ENCODE measurements at places on chromosomes 2 and 18.

DNA sequence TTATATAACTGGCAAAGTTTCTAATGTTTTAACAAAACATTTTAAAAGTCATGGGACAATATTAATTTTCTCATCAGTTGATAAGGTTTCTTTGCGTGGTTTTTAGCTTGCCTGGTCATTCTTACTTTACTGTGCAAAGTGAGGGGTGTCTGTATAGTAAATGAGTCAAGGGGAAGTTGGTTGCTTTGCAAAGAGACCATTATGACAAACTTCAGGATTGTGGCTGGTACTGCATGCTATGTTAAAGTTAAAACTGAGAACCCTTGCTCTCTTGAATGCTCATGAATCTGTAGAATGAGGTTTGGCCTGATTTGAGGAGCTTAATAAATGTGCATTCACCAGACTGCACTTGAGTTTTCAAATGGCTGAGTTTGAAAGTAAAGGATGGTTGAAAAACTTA lies 47.0 kb downstream of the COL4A4 start:
- H3K4me1 ChIP-seq, result no peaks in the 10 kb centered on the region
- no peaks in the 10 kb centered on the region for H3K36me3 ChIP-seq
- DNase-seq, result no peak
- no peak overlapping the region for H3K4me3 ChIP-seq
- H3K27ac ChIP-seq, result no peak overlapping the region

GRCh38 chr2:196409376-196409775 lies 230.1 kb upstream of the CCDC150 start:
- DNase-seq, result no peak
- no peak overlapping the region for H3K4me3 ChIP-seq
- no peaks in the 10 kb centered on the region for H3K36me3 ChIP-seq
- no peaks in the 10 kb centered on the region for H3K27me3 ChIP-seq
- H3K27ac ChIP-seq, result no peak overlapping the region

DNA sequence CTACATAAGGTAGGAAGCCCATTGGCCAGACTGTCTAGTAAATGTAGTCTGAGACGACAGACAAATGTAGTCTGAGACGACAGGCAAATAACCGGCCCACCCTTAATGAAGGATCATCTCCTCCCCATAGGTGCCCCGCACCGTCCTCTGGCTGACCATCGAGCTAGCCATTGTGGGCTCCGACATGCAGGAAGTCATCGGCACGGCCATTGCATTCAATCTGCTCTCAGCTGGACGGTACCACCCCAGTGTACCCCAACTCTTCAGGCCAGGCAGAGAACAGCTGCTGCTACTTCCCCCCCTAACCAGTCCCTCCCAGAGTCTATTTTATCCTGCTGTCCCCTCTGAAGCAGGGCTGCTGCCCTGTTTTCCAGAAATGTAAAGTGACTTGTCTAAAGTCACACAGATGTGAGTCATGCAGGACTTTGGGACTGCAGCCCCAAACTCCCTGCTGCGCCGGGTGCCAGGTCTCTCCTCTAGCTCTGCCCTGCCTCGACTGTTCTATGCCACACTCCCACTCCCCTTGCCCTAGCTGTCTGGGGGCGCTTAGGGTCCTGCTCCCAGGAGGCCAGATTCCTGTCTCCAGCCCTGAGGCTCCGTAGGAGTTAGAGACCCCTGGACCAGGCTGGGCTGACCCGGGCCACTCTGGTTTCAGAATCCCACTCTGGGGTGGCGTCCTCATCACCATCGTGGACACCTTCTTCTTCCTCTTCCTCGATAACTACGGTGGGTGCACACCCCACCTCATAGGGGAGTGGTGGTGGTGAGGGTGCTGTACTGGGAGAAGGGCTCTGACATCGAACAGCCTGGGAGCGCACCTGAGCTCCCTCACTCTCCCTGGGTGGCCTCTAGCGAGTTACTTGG lies 4.7 kb downstream of the SLC11A1 start:
- no peaks in the 10 kb centered on the region for H3K4me1 ChIP-seq
- DNase-seq, result peak; percentile 47
- peak overlapping the region; percentile 73 for H3K27ac ChIP-seq
- no peaks in the 10 kb centered on the region for H3K27me3 ChIP-seq

DNA sequence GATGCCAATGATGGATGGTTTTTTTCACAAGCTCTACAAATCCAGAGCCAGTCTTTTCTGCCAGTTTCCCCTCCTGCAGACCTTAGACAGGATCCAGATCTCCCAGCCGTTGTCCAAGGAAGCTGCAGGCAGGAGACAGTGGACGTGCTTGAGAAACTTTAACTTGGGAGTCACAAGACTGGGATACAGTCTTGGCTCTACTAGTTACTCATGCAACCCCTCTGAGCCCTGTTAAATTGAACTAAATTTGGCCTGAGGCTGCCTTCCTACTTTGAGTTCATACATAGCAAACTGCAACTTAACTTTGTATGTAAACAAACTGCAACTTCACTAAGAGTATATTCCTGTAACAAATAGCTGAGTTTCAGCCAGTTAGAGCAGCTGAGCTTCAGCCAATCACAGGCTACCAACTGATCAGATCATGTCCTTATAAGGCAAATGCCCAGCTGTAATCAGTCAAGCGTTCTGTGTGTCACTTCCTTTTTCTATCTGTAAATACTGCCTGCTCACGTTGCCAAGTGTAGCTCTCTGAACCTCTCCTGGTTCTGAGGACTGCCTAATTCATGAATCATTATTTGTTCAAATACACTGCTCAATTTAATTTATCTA lies 140.9 kb downstream of the CAPN13 start:
- H3K27me3 ChIP-seq, result no peaks in the 10 kb centered on the region
- peak overlapping the region; percentile 18 for H3K27ac ChIP-seq
- no peak overlapping the region for H3K4me3 ChIP-seq
- H3K4me1 ChIP-seq, result no peaks in the 10 kb centered on the region
- no peak for DNase-seq
- H3K36me3 ChIP-seq, result no peaks in the 10 kb centered on the region

DNA sequence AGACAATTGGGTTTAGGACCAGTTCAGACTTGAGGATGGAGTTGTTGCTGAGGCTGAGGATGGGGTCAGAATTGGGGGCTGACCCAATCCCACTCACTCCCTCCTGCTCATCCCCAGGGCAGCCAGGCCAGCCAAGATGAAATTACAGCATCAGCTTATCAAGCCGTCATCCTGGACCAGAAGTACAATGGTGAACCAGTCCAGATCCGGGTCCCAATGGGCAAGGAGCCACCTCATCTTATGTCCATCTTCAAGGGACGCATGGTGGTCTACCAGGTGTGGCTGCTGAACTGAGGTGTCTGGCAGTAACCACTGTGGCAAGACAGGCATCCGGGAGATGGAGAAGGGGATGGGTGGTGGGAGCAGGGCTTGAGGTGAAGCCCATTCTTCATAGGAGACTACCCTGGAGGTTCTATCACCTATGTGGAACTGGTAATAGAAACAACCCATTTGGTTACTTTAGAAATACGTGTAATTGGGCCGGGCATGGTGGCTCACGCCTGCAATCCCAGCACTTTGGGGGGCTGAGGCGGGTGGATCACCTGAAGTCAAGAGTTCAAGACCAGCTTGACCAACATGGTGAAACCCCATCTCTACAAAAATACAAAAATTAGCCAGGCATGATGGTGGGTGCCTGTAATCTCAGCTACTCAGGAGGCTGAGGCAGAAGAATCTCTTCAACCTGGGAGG lies 13.9 kb downstream of the VIL1 start:
- no peak overlapping the region for H3K27ac ChIP-seq
- no peaks in the 10 kb centered on the region for H3K4me1 ChIP-seq
- no peaks in the 10 kb centered on the region for H3K36me3 ChIP-seq

- H3K4me1 ChIP-seq, result peaks cover 34% of the 10 kb centered on the region
- no peak for DNase-seq
- H3K27me3 ChIP-seq, result no peaks in the 10 kb centered on the region
- no peak overlapping the region for H3K4me3 ChIP-seq
Measured at GRCh38 chr2:120218181-120218580, 5.0 kb downstream of the TMEM185B start.

DNA sequence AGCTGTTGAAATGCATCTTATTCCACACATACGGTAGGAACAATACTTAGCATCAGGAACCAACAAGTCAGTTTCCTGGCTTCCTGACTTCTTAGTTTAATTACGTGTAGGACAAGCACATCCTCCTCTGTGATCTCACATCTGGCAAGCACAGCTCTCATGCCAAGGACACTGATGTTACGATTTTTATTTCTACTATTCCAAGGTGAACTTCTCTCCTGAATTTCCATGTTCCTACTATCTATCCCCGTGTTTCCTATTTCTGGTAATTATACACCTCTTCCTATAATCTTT lies 374.0 kb downstream of the NCKAP5 start:
- no peaks in the 10 kb centered on the region for H3K4me1 ChIP-seq
- H3K27ac ChIP-seq, result no peak overlapping the region
- H3K27me3 ChIP-seq, result no peaks in the 10 kb centered on the region
- DNase-seq, result no peak
- H3K36me3 ChIP-seq, result no peaks in the 10 kb centered on the region

- DNase-seq, result no peak
- H3K4me3 ChIP-seq, result no peak overlapping the region
- H3K4me1 ChIP-seq, result no peaks in the 10 kb centered on the region
- H3K27ac ChIP-seq, result no peak overlapping the region
Measured at GRCh38 chr2:16644221-16644925, 21.3 kb downstream of the CYRIA start.

GRCh38 chr2:161160226-161161073 lies at the start of gene TANK:
Gene TANK (plus strand): TSS chr2:161160428. CDS start chr2:161179663, 19,235 bp downstream.
- H3K27ac ChIP-seq, result peak within 1 kb of the TSS; percentile 98
- no peaks in the 10 kb centered on the region for H3K27me3 ChIP-seq
- DNase-seq, result peak; percentile 95
- no peaks in the 10 kb centered on the region for H3K36me3 ChIP-seq

DNA sequence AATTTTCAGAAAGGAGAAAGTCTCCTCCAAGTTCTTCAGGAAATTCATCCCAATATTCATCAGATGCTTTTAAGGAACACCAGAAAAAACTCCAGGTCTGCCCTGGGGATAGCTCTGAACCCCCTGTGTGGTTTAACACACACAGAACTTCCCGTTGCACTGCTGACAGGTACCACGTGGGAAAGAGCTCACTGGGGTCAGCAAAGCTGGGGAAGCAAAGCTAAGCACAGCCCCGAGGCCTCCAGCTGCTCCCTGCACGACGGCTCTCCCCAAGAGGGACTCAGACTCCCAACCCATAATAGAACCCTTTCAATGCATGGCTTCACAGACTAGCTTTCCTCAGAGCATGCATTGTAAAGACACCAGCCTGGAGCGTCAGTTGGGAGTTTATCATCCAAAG lies 28.0 kb downstream of the ADI1 start:
- no peaks in the 10 kb centered on the region for H3K27me3 ChIP-seq
- no peaks in the 10 kb centered on the region for H3K4me1 ChIP-seq
- H3K27ac ChIP-seq, result no peak overlapping the region

GRCh38 chr2:239765911-239766310 lies 259.2 kb downstream of the NDUFA10 start:
- H3K27me3 ChIP-seq, result no peaks in the 10 kb centered on the region
- H3K4me3 ChIP-seq, result no peak overlapping the region
- H3K4me1 ChIP-seq, result no peaks in the 10 kb centered on the region
- DNase-seq, result no peak
- no peaks in the 10 kb centered on the region for H3K36me3 ChIP-seq

DNA sequence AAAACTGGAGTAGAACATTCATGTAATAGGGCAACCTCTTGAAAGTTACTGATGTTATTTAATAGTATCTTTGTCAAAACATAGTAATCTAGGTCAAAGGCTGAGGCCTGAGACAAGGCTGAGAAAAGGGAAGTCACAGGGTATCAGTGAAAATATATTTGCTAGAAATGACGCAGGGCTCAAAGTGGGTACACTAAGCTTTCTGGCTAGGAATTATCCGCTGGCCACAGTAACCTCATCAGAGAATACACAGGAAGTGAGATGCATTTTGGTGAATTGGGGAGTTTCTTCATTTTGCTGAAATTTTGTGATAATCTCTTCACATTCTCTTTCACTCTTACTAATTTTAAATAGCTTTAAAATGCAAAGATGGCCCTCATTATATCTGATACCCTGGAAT lies 206.8 kb downstream of the OTX1 start:
- H3K36me3 ChIP-seq, result no peaks in the 10 kb centered on the region
- no peak overlapping the region for H3K27ac ChIP-seq

- no peaks in the 10 kb centered on the region for H3K4me1 ChIP-seq
- no peak for DNase-seq
- H3K36me3 ChIP-seq, result no peaks in the 10 kb centered on the region
- no peaks in the 10 kb centered on the region for H3K27me3 ChIP-seq
- no peak overlapping the region for H3K4me3 ChIP-seq
Measured at GRCh38 chr2:223219872-223220657, 168.1 kb downstream of the KCNE4 start.

- DNase-seq, result no peak
- H3K27ac ChIP-seq, result no peak overlapping the region
- H3K36me3 ChIP-seq, result no peaks in the 10 kb centered on the region
- H3K4me1 ChIP-seq, result no peaks in the 10 kb centered on the region
Measured at GRCh38 chr18:47403317-47403716, 151.9 kb upstream of the SKOR2 start.

DNA sequence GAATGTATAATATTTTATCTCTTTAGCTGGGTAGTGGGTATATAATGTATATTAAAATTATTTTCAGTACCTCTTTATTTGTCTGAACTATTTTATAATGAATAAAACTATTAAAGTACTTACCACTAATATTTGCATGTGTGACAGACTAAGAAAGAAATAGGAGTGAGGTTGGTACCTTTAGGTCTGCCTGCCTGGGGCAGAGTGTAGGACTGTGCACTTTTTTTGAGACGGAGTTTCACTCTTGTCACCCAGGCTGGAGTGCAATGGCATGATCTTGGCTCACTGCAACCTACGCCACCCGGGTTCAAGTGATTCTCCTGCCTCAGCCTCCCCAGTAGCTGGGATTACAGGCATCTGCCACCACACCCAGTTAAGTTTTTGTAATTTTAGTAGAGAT lies 18.8 kb downstream of the NCOA1 start:
- DNase-seq, result no peak
- H3K4me1 ChIP-seq, result peaks cover 66% of the 10 kb centered on the region
- H3K27me3 ChIP-seq, result no peaks in the 10 kb centered on the region
- H3K36me3 ChIP-seq, result no peaks in the 10 kb centered on the region

GRCh38 chr18:39835303-39836030 lies 2119.6 kb upstream of the PIK3C3 start:
- no peak overlapping the region for H3K4me3 ChIP-seq
- peaks cover 3% of the 10 kb centered on the region for H3K27me3 ChIP-seq
- H3K27ac ChIP-seq, result no peak overlapping the region
- DNase-seq, result no peak
- no peaks in the 10 kb centered on the region for H3K4me1 ChIP-seq
